ENCODE measurements at places on chromosomes 16 and 17.

DNA sequence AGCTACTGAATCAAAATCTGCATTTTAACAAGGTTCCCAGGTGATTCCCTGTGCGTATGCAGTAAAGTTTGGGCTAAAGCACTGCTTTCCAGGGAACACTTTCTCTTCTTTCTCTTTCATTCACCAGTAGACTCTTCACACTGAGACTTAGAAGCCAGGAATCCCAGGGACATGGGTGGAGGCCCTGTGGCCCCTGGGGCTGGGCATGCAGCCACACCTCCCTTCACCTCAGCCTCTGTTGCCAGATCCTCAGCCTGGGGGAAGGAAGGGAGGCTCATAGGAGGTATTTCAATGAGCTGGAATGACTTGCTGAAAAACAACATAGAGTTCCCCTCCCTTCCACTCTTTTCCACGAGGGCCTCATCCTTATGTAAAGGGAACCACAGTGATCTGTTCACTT is 1.2 kb downstream of the G6PC3 start:
- DNase-seq, result no peak

- peak; percentile 97 for DNase-seq
Measured at GRCh38 chr16:28181515-28181914, 30.2 kb downstream of the XPO6 start.

DNA sequence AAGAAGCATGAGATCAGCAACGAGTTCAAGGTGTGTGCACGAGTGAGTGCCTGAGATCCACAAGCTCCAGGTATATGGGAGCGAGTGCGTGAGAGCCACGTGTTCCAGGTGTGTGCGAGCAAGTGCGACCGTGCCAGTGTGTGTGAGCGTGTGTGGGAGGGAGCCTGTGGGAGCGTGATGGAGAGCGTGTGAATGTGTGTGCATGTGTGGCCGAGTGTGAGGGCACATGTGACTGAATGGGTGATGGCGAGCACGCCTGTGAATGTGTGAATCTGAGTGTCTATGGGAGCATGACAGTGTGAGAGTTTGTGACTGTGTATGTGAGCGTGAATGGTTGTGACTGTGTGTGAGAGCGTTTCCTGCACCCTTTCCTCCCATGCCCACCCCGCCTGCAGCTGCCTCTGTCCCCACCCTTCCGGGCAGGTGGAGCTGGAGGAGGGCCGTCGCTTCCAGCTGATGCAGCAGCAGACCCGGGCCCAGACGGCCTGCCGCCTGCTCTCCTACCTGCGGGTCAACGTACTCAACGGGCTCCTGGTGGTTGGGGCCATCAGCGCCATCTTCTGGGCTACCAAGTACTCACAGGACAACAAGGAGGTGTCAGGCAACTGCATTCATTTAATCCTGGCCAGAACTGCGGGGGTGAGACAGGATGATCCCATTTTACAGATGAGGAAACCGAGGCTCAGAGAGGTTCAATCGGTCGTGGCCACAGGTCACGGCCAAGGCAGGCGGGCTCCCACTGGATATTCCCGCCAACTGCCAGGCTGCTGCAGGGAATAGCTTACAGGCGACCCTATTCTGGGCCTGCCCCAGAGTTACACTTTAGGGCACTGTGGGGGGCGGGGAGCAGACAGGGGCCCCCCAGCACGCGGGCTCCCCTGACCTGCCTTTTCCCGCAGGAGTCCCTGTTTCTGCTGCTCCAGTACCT is 3.7 kb downstream of the TMC8 start:
- DNase-seq, result no peak

DNA sequence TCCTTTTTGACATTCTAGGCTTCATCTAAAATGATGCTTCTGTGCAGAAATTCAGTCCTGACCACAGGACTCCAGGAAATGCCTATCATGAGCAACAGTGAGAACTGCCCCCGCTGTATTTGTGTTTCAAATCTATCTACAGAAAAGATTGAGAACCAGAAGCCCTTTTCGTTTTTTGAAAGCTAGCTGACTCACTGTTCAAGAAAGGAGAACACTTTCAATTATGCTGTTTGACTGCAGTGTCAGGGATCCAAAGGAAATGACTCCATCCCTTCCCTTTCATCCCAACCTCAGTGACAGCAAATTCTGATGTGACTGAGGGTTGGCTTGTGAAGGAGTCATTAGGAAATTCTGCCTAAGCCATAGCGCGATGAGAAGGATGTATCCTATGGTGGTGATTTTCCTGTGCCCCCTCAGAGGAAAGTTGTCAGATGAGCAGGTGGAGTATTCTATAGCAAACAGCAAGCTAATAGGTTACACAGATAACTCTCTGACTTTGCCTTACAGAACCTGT is 622.3 kb downstream of the TMEM114 start:
- DNase-seq, result peak; percentile 2

GRCh38 chr17:77617516-77617915 is 341.0 kb upstream of the TNRC6C start:
- DNase-seq, result no peak

DNA sequence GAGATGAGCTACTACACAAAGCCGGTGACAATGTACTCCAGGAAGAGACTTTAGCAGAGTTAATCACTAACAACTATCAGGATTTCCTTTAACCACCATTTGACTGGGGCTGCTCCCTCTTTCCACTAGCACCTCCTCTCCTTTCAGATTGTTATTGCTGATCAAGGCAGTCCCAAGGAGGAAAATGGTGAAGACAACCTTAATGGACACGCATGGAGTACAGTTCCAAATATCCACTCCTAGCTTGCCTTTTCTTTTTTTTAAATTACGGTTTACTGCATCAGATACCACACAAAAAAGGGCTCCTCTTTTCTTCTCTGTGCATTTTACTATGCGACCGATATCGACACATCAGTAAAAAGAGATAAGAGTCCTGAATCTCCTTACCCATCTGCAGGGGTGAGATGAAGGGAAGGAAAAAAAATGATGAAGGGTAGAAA is 30.9 kb downstream of the FAM222B start:
- DNase-seq, result peak; percentile 14

- DNase-seq, result no peak
Measured at GRCh38 chr17:81208651-81209050, 14.1 kb downstream of the CEP131 start.

DNA sequence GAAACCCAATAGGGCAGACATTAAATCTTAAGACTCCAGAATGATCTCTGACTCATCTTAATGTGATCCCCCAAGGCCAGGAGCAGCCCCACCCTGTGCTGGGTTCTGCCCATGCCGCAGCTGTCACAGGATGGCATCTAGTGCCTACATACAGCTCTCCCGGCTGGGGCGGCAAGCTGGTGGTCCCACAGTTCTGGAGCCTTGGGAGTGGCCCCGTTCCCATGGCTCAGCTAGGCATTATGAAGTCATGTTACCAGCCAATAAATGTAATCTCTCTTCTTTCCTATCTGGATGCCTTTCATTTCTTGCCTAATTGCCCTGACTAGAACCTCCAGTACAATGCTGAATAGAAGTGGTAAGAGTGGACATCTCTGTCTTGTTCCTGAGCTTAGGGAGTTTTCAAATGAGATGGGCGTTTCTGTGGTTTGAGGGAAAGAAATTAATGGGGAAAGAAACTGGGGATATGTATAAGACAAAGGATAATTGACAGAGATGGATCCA is 95.7 kb upstream of the DNAH17 start:
- no peak for DNase-seq

DNA sequence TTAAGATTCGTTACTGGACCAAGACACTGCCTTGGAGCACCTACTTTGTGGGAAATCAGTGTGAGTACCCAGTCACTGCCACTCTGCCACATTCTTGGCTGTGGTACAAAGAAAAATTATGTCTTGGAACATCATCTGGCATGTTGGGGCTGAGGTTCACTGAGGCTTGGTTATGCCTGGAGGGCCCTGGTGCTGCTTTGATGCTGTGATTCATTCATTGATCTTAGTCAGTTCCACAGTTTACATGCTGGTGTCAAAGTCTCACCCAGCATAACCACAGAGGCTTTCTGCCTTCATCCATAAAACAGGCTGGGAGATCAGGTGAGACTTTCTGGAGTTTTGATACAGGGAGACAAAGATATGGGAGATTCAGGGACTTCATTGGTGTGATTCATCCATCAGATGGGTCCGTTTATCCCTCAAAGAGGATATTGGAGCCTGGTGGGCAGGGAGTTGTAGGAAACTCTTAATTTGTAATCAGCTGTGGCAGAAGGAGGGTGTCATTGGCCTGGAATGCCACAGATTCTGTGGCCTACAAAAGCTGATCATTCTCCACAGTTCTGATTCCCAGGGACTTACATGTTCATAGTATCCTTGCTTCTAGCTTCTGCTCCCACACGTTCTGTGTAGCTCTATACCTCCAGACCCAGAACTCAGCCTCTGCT is 322.5 kb downstream of the PMP22 start:
- DNase-seq, result peak; percentile 52

GRCh38 chr16:2814551-2815298 is 2.3 kb upstream of the PRSS21 start:
- no peak for DNase-seq

DNA sequence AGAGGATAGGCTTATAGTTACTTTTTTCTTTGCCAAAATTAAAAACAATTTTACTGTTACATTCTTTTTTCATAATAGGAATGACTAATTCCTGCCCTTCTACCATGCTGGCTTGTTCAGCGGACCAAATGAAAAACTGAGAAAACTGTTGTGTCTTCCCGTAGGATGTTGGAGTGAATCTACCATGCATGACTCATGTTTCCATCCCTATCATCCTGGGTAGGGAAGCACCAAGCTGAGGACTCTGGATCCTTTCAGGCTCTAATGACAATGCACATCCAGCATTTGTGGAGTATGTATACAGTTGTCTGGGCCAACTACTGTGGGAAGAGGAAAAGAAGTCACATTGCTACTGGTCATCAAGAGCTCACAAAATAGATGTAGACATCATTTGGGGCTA is 41.1 kb upstream of the DHX8 start:
- peak; percentile 40 for DNase-seq

Data from fibroblast of upper back skin (primary cell).